Memory B cell (primary cell): ENCODE measurements at places on chromosomes 6 and 20.

DNA sequence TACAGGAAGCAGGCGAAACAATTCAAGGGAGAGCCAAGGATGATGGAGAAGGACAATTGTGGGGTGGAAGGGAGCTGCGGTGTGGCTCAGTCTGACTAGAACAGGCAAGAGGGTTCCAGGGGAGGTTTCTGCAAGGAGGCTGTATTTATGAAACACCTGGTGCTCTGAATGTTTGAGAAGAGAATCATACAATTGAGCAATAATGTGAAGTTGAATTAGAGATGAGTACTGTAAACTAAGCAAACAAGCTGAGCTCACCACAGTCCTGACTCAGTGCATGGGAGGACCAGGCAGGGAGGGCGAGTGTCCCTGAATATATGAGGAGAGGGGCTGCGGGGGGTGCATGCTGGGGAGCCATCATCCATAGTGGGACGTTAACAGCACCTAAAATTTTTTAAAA is 279.7 kb downstream of the KIF16B start:
- peaks cover 20% of the 10 kb centered on the region for H3K36me3 ChIP-seq
- H3K27me3 ChIP-seq = no peaks in the 10 kb centered on the region
- H3K4me1 ChIP-seq = no peaks in the 10 kb centered on the region
- no peak overlapping the region for H3K4me3 ChIP-seq
- DNase-seq = no peak

DNA sequence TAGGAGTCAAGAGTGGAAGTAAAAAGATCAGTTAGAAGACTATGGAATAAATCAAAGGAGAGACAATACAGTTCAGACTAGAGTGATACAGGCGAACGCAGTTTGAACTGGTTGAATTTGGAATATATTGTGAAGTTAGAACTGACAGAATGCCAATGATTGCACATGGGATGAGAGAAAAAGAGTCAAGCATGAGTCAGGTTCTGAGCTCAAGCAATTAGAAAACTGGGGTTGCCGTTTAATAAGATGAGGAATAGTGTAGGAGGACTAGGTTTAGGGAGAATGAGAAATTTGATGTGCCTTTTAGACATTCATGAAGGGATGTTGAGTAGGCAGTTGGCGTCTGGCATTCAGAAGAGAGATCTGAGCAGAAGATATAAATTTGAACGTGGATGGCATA is 8.0 kb downstream of the RNF217 start:
- no peak for DNase-seq
- H3K27me3 ChIP-seq = no peaks in the 10 kb centered on the region
- H3K4me1 ChIP-seq = no peaks in the 10 kb centered on the region
- H3K4me3 ChIP-seq = no peak overlapping the region
- H3K36me3 ChIP-seq = no peaks in the 10 kb centered on the region

DNA sequence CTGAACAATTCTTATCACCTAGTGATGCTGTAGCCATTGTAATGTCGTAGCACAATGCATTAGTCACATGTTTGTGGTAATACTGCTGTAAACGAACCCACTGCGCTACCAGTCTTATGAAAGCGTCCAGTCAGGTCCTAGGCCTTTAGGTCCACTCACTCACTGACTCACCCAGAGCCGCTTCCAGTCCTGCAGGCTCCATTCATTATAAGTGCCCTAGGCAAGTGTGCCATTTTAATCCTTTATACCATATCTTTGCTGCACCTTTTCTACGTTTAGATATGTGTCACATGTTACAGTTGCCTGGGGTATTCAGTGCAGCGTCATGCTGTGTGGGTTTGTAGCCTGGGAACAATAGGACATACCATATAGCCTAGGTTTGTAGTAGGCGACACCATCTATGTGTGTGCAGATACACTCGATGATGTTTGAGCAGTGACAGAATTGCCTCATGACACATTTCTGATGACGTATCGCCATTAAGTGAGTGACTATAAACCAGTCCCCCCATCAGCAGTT is 15.4 kb downstream of the IGF2R start:
- no peak overlapping the region for H3K27ac ChIP-seq
- H3K4me1 ChIP-seq = peaks cover 26% of the 10 kb centered on the region

- peaks cover 8% of the 10 kb centered on the region for H3K4me1 ChIP-seq
- DNase-seq = no peak
- no peak overlapping the region for H3K27ac ChIP-seq
- H3K27me3 ChIP-seq = peaks cover 27% of the 10 kb centered on the region
- no peak overlapping the region for H3K4me3 ChIP-seq
These were observed 1.9 kb downstream of the LRFN2 start for GRCh38 chr6:40585223-40585622.

DNA sequence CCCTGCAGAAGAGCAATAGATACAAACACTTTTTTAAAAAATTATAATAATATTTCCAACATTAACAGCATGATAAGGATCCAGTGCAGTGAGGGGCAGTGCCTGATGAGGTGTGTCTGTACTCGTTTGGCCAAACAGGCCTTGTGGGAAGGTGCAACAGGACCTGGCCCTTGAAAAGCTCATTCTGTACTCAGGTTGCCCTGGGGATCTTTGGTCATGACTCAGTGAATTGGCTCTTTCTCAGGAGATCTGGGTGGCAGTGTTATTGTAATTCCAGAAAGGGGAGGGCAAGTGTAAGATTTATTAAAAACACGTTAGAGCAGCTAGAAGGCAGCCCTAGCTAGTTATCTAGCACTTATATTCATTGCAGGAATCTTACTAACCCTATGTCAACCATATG is 2.9 kb upstream of the SPINT3 start:
- no peaks in the 10 kb centered on the region for H3K4me1 ChIP-seq
- no peak overlapping the region for H3K27ac ChIP-seq
- H3K36me3 ChIP-seq = no peaks in the 10 kb centered on the region
- H3K27me3 ChIP-seq = peaks cover 11% of the 10 kb centered on the region

DNA sequence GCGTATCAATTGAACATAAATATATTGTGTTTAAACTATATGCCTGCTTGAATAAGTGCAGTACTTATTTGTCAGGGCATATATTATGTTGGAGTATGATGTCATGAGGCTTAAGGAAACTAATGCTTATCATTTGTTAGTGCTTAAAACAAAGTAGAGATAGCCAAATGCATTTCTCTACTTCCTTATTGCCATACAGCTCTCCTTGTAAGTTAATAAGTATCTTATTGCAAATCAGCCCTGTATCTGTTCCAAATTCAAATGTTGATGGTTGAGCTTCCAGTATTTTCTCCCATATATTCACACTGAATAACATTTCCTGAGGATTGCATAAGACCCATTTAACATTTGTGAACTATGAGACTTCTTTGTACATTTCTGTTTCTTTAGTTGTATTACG is 57.8 kb downstream of the CARMIL1 start:
- H3K27me3 ChIP-seq = peaks cover 7% of the 10 kb centered on the region
- no peak for DNase-seq

- peaks cover 23% of the 10 kb centered on the region for H3K36me3 ChIP-seq
- no peak overlapping the region for H3K4me3 ChIP-seq
- no peaks in the 10 kb centered on the region for H3K4me1 ChIP-seq
- no peak for DNase-seq
These were observed 106.5 kb downstream of the AIG1 start for GRCh38 chr6:143167224-143167623.

DNA sequence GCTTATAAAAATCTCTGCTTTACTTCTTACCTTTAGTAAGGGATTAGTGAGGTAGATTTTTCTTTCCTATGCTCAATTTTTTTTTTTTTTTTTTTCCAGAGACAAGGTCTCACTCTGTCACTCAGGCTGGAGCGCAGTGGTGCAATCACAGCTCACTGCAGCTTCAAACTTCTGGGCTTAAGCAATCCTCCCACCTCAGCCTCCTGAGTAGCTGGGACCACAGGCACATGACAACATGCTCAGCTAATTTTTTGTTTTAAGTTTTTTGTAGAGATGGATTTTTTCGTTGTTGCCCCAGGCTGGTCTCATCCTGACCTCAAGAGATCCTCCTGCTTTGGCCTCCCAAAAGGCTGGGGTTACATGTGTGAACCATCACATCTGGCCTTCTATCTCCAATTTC is 58.9 kb upstream of the RREB1 start:
- no peak for DNase-seq
- peaks cover 11% of the 10 kb centered on the region for H3K4me1 ChIP-seq
- no peaks in the 10 kb centered on the region for H3K27me3 ChIP-seq
- H3K27ac ChIP-seq = no peak overlapping the region

DNA sequence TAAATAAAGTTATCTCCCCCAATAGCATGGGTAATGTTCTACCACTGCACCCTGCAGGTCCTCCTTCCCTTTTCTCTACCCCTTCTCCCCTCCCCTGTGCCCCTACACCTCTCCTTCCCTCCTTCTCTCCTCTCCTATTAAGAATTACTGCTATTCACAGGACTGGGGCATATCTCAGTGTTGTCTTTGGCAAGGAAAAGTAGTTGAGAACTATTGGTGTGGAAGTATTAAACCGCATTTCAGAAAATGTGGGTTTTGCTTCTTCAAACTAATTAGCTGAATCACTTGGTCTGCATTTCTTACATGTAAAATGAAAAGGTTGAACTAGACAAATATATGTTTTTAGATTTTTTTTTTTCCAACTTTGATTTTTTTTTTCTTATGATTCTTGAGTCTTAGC is 296.3 kb downstream of the CDKAL1 start:
- no peak overlapping the region for H3K4me3 ChIP-seq
- H3K27ac ChIP-seq = no peak overlapping the region
- H3K27me3 ChIP-seq = no peaks in the 10 kb centered on the region
- no peak for DNase-seq

GRCh38 chr6:7135755-7136154 is 28.0 kb downstream of the RREB1 start:
- H3K4me3 ChIP-seq = no peak overlapping the region
- no peak for DNase-seq
- H3K4me1 ChIP-seq = peaks cover 46% of the 10 kb centered on the region
- peak overlapping the region; percentile 98 for H3K27ac ChIP-seq
- peaks cover 1% of the 10 kb centered on the region for H3K36me3 ChIP-seq
- no peaks in the 10 kb centered on the region for H3K27me3 ChIP-seq

DNA sequence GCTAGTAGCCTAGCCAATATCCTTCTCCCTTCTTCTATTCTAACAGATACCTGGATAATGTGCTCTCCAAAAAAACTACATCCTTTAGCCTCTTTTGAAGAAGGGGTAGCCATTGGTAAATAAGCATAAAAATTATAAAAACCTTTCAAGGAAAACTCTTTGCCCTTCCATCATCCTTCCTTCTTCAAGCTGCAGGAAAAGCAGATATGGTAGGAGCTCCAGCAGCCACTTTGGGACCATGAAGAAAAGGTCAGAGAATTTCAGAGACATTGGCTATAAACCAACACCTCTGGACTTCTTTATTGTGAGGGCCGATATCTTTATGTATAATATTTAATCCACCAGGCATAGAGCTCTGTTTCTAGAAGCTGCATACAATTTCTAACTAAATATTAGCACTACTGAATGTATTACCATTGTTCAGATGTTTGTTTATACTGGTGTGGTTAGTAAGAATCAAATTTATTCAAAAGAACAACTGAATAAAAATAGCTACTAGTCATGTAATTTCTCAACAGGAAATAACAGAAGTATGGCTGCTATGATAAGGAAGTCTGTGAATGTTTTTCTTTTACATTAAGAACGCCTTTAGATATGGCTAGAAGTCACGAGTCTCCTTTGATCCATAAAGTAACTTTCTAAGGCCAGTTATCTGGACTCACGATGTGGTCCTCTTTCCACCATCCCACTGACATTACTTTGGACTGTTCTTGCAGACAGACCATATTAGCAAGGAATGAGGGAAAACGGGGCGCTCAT is 32.2 kb downstream of the MYLK4 start:
- peaks cover 9% of the 10 kb centered on the region for H3K36me3 ChIP-seq
- no peak overlapping the region for H3K4me3 ChIP-seq
- H3K4me1 ChIP-seq = peaks cover 5% of the 10 kb centered on the region
- no peak for DNase-seq
- H3K27ac ChIP-seq = no peak overlapping the region

- H3K27me3 ChIP-seq = peaks cover 4% of the 10 kb centered on the region
- no peaks in the 10 kb centered on the region for H3K4me1 ChIP-seq
- no peak for DNase-seq
- no peak overlapping the region for H3K4me3 ChIP-seq
These were observed 40.4 kb downstream of the KIF25 start for GRCh38 chr6:168037856-168038255.

- DNase-seq = no peak
- no peaks in the 10 kb centered on the region for H3K27me3 ChIP-seq
- peaks cover 61% of the 10 kb centered on the region for H3K36me3 ChIP-seq
- H3K4me1 ChIP-seq = peaks cover 9% of the 10 kb centered on the region
- no peak overlapping the region for H3K27ac ChIP-seq
These were observed 21.5 kb downstream of the ZNF337 start for GRCh38 chr20:25675161-25675560.

GRCh38 chr20:3383878-3384495 is 23.5 kb downstream of the DNAAF9 start:
- no peak overlapping the region for H3K27ac ChIP-seq
- H3K27me3 ChIP-seq = no peaks in the 10 kb centered on the region
- peaks cover 7% of the 10 kb centered on the region for H3K36me3 ChIP-seq
- no peak for DNase-seq
- H3K4me1 ChIP-seq = no peaks in the 10 kb centered on the region
- no peak overlapping the region for H3K4me3 ChIP-seq

GRCh38 chr20:4051413-4052138 is 36.2 kb upstream of the RNF24 start:
- H3K4me3 ChIP-seq = no peak overlapping the region
- H3K4me1 ChIP-seq = no peaks in the 10 kb centered on the region
- H3K27me3 ChIP-seq = peaks cover 17% of the 10 kb centered on the region
- no peak for DNase-seq
- no peaks in the 10 kb centered on the region for H3K36me3 ChIP-seq
- no peak overlapping the region for H3K27ac ChIP-seq

- peaks cover 4% of the 10 kb centered on the region for H3K36me3 ChIP-seq
- H3K27ac ChIP-seq = no peak overlapping the region
- DNase-seq = no peak
These were observed 14.0 kb downstream of the SMLR1 start for GRCh38 chr6:130841128-130841728.

DNA sequence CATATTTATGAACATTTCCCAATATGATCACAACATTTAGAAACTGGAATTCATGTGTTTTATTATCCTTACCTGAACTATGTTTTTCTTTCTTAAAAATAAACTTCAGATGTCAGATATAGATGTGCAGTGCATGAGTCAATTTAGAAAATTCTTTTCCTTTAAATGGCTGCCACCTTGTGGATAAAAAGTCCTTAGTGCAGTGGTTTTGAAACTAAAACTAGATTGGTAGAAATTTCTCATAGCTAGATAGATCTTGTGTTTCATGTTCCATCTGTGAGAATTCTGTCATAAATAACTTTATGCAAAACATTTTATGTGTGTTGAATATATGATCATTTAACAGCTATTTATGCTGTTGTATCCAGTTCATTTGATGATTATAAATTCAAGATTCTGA is 134.9 kb downstream of the KLHL32 start:
- no peak for DNase-seq
- no peaks in the 10 kb centered on the region for H3K36me3 ChIP-seq
- no peak overlapping the region for H3K27ac ChIP-seq

- no peaks in the 10 kb centered on the region for H3K4me1 ChIP-seq
- H3K36me3 ChIP-seq = no peaks in the 10 kb centered on the region
- no peak for DNase-seq
- H3K4me3 ChIP-seq = no peak overlapping the region
- H3K27ac ChIP-seq = no peak overlapping the region
- no peaks in the 10 kb centered on the region for H3K27me3 ChIP-seq
These were observed 592.4 kb downstream of the RFPL4B start for GRCh38 chr6:112939563-112939962.

- peaks cover 43% of the 10 kb centered on the region for H3K36me3 ChIP-seq
- H3K27ac ChIP-seq = no peak overlapping the region
- DNase-seq = no peak
- no peaks in the 10 kb centered on the region for H3K27me3 ChIP-seq
These were observed 9.0 kb downstream of the ACTR5 start for GRCh38 chr20:38757145-38757775.
